ENCODE measurements at places on chromosomes 11 and 22.
A peak's percentile ranks its signal among the peaks of the same experiment; 100 is the strongest.

DNA sequence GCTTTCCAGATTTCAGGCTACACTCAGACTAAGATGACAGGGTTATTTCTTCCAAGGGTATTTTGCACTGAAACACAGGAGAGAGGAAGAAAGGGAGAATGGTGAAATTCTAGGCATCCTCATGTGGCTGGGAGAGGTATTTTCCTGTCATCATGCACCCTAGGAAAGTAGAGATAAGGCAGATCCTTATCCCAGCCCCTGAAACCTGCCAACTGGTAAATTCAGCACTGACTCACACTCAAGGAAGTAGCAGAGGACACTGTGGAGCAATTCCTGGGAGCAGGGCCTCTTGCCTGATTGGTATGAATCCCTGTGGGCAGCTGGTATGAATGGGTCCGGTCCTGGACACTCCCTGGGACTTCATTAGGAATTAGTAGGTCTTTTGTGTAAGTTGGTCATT, 37.6 kb upstream of the SLC5A1 start:
- DNase-seq = no peak

GRCh38 chr22:20056161-20056560, 23.9 kb upstream of the DGCR8 start:
- DNase-seq = no peak

DNA sequence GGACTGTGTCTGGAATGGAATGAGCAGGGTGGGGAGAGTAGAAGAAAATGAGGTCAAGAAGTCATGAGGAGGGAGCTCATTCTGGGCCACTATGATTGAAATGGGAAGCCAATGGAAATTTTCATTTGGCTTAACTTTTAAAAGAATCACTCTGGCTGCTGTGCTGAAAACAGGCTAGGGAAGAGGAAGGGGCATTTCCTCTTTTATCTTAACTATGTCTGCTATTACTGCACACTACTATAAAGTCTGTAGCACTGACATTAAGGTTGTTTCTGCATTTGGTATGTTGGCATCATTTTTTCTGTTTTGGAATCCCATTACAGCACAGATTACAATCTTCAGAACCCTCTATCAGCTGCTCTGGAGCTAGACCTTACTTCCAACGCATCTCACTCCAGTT, 8.2 kb downstream of the PATL1 start:
- DNase-seq = no peak

- DNase-seq = no peak
These were observed 32.1 kb upstream of the WNT7B start for GRCh38 chr22:46008836-46009596.

GRCh38 chr22:20430101-20430719, 7.4 kb downstream of the SCARF2 start:
- DNase-seq = peak; percentile 18

DNA sequence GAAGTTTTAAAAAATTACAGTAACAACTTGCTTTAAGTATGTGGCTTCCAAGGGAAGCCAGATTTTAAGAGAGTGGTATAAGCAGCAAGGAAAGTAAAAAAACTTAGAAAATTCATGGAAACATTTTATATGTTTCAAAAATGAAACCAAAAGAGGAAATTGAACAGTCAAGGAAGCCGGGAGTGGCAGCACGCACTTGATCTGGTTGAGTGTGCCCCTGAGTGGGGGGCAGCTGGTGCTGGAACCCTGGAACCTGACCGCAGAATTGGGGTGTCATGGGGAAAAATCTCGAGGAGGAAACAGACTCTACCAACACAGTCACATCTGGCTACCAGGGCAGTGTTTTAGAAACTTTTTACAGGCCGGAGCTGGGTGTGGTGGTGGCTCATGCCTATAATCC, 14.0 kb downstream of the MICALL1 start:
- DNase-seq = no peak

DNA sequence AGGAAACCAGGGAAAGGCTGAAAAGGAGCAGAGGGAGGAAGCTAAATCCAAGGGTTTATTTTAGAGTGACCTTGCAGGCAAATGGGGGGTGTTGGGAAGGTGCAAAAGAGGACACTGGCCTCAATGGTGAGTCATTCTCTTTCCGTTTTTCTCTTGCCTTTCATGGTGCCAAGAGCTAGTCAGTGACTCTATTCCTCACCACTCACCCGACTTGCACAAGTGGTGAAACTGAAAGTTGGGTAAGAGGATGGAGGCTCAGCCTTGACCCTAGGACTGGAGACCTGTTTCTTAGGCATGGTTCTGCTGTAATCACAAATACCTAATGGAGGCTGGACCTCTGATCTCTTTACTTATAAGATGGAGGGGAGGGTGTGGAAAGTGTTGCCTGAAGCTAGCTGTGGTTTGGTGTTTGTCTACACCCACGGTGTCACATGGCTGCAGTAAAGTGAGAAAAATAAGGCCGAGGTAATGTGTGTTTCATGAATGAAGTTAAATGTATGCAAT, 67.3 kb upstream of the CREB3L1 start:
- peak; percentile 3 for DNase-seq

GRCh38 chr11:8095371-8095770, 14.4 kb downstream of the TUB start:
- no peak for DNase-seq

GRCh38 chr11:32830413-32830738, 649 bp downstream of the PRRG4 start:
- no peak for DNase-seq

DNA sequence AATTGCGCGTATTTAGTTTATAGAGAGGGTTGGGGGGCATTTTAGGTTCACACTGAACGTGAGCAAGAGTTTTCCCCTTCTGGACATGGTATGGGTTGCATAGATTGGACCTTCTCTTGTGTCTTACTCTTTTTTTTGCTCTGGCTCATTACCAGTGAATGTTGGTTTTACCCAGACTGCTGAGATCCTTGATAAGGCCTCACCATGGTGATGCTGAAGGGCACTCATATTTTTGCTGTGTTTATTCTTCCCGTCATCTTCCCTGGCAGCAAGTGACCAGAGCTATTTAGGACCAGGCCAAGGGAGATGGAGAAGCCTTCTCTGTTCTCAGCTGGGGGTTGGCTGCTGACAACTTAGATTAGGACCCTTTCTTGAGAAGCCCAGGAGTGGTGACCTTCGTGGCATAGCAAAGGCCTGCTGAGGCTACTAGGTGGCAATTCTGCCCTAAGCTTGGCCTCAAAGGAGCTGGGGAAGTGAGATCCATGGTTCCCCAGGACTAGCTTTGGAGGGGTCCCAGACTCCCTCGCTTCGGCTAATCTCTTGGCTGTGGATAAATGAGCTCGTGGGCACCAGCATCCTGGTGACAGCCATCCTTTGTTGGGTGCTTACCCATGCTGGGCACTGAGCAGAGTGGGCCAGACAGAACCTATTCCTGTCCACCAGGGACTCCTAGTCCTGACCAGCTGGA, 47.3 kb downstream of the GRIK4 start:
- DNase-seq = no peak
